Caki2 (cell line): ENCODE measurements at places on chromosomes 6 and 20. TPM values are rescaled to one million over a fixed set of nuclear protein-coding genes. Genes with fewer than 3 reads are reported as not detected.
A peak's percentile ranks its signal among the peaks of the same experiment; 100 is the strongest.

GRCh38 chr6:25174678-25175077, 104.5 kb upstream of the CARMIL1 start:
- DNase-seq: no peak

The GGTLC1 gene
- not detected in 2 replicates for total RNA-seq

GRCh38 chr6:21870076-21870730, 276.7 kb downstream of the SOX4 start:
- DNase-seq: no peak

DNA sequence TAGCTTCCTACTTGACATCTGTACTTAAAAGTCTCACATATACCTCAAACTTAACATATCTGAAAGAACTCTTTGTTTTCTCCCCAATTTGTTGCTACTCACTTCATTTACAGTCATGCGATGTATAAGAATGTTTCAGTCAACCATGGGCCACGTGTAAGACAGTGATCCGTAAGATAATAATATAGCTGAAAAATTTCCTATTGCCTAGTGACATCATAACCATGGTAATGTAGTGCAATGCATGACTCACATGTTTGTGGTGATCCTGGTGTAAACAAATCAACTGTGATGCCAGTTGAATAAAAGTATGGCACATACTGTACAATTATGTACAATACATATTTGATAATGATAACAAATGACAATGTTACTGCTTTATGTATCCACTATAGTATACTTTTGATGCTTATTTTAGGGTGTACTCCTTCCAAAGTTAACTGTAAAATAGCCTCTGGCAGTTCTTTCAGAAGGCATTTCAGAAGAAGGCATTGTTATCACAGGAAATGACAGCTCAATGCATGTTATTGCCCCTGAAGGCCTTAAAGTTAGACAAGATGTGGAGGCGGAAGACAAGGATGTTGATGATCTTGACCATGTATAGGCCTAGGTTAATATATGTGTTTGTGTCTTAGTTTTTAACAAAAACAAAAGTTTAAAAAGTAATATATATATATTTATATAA, 579.0 kb downstream of the EPHA7 start:
- DNase-seq: no peak

The SPDEF gene
- 0.24 TPM in 1 of 2 replicates, not detected in the other for total RNA-seq

GRCh38 chr6:30234356-30234755, 21.1 kb upstream of the TRIM26 start:
- DNase-seq: no peak

The SOBP gene
- total RNA-seq: 0.51 TPM in 1 of 2 replicates, not detected in the other

DNA sequence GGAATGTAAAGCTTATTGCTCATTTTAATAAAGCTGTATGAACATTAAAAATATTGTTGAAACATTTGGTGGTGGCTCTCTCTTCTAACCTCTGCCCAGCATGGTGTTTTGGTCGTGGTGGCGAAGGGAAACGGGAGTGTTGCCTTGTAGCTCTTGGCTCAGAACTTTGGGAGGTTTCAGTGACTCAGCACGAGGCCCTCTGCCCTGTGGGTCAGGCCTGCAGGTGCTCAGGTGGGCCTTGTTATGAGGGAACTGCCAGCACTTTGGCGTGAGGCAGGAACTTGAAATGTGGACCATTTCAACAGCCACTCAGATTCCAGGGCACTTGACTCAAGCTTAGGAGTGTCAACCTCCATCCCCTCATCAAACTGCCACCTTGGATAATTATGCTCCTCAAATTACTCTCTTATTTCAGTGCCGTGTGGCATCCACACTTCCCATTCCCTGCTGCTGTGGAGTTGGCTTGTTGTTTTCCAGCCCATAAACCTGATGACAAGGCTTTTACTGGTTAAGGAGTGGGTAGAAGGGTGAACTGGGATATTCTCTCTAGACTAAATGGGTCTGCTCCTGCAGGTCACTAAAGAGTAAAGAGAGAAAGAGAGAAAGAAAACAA, 36.3 kb downstream of the PRDM1 start:
- DNase-seq: no peak

GRCh38 chr6:16136621-16137450, 8.0 kb downstream of the MYLIP start:
- peak; percentile 51 for DNase-seq

- DNase-seq: no peak
Measured at GRCh38 chr6:142271476-142271875, 30.3 kb upstream of the ADGRG6 start.

DNA sequence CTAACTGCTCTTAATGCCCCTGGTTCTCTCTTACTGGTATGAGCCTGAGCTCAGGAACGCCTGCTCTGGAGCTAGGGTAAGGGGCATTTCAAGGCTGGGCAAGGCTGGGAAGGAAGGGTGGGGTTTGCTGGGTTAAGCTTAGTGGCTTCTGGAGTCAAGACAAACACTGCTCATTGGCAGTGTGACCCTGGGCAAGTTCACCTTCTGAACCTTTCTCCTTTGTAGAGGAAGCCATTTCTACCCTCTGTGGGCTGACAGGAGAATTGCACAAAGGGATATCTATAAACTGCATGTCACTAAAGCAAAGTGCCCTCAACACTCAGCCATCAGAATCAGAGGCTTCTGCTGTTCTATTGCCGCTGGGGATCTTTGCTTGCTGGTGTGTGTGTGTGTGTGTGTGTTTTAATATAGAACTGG, 20.3 kb upstream of the LRRN4 start:
- DNase-seq: peak; percentile 62

- DNase-seq: peak; percentile 71
Measured at GRCh38 chr6:40906759-40907158, 132.3 kb downstream of the UNC5CL start.

The TMEM200A gene
- not detected in 2 replicates for total RNA-seq

GRCh38 chr20:45156713-45157112, 18.0 kb upstream of the PI3 start:
- DNase-seq: no peak

The SLC26A8 gene
- total RNA-seq: not detected in 2 replicates

GRCh38 chr6:1328129-1328800, 16.4 kb downstream of the FOXQ1 start:
- no peak for DNase-seq

DNA sequence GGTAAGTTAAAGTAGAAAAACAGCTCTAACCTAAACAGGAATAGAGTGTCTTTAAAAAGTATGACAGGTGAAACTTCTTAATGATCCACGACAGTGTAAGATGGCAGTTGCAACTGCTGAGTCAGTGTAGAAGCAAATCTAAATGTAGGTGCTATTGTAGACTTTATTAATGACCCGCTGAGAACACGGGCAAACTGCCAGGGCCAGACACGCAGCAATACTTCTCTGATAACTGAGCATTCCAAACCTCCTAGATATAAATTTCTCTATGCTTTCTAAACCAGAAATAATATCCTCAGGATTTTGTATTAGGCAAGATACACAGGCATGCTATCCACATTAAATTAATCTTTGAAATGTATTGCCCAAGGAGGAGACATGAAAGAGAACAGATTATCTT, 1076.4 kb downstream of the HACE1 start:
- DNase-seq: peak; percentile 42

GRCh38 chr6:55875400-55875799, at the start of gene BMP5:
Gene BMP5 (minus strand): TSS chr6:55875590. CDS start chr6:55874865, 725 bp downstream.
- DNase-seq: no peak

DNA sequence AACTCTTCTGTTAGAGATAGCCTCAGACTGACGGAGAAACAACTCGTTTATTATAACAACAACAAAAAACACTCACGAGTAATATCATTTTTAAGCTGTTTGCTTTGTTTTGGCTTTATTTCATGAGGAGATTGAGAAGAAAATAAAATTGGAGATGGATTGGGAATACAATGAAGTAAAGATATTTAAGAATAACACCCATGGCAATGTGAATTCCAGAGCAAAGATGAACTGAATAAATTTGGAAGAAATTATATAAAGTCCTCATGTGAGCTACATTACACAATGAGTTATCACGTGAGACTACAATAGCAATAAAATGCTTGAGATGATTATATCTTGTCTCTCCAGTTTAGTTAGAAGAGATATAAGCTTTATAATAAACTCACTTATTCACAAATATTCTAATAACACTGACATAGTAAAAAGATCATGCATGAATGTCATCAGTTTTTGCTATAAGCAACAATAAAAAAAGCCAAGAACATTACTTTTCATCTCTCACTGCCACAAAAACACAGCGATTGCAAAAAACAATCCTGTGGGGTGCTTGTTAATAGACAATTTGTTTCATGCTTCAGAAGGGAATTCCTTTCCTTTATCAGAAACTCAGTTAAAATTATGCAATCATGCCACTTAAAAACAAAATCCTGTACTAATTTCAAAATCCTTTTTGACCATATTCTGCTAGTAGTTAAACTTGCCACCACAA, 696.7 kb upstream of the MARCKS start:
- DNase-seq: no peak

The EFCAB8 gene
- total RNA-seq: not detected in 2 replicates

DNA sequence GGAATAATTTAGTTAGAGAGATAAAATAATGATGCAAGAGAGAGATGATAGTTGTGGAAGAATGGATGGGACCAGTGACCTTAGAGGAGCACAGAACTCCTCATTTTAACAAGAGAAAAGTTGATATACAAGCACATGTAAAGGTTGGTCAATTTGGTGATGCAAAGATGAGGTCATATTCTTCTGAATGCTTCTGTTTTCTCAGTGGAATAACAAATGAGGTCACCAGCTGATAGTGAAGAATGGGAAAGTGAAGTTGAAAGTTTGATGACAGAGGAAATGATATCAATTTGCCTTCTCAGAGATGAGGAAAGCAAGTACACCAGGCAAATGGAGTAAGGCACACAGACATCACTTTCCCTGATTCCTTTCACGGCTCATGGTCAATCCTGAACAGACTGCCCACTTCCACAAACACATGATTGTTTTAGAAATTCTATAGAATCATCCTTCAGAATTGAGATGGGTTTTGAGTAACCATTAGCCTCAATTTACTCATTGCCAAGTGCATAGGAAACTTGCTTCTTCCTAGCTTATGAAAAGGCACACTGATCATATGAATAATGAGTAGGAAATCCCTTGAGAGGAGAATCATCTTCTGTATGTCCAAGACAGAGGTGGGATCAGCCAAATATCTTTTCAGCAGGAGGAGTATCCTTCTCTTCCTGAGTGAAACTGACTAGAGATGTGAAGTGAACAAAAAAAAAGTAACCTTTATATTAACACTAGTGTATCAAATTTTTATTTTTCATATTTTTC, 82.4 kb upstream of the TCF21 start:
- DNase-seq: no peak

The MICAL1 gene
- 13.5 and 23.9 TPM in 2 replicates for total RNA-seq

- DNase-seq: no peak
Measured at GRCh38 chr20:41573955-41574354, 44.2 kb downstream of the CHD6 start.

- no peak for DNase-seq
Measured at GRCh38 chr6:170360476-170360875, 53.9 kb downstream of the FAM120B start.

The LINC00237 gene
- total RNA-seq: not detected in 2 replicates

The SLC17A1 gene
- 0.24 and 0.64 TPM in 2 replicates for total RNA-seq
